ENCODE measurements at places on chromosomes 2 and 18.

DNA sequence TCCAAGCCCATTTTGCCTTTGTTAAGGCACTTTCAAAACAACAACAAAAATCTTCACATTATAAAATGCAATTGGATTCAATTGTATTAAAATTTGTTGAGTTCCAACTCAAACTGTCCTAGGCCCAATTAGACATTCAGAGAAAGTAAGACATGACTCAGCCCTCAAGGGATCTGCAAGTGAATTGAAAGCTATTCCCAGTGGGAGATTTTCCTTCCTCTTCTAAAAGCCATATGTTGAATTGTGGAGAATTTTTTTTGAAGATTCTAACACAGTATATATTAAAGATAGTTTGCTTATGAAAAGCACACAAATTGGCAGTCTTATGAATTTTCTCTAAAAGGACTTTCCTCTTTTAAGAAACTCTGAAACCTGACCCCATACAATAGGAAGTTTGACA, 268.0 kb upstream of the PARD3B start:
- no peak for DNase-seq

DNA sequence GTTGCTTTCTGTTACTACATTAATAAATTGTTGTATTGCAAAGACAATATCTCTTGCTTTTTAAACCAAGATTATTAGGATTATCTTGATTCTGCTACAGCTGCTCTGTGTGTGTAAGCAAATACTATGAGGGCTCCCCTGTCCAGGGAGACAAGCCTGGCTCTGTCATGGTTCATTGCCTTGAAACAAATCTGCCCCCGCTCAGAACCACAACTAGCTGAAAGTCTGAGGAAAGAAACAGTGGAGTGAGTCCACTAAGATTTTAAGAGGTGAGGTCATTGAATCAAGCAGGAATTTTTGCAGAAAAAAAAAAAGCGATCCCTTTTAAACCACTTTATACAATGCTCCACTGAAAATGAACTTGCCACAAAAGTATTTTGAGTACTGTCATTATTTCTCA, 30.8 kb upstream of the LRRTM4 start:
- no peak for DNase-seq

GRCh38 chr2:62687636-62688035, 17.9 kb upstream of the EHBP1 start:
- no peak for DNase-seq

- no peak for DNase-seq
Observed at GRCh38 chr2:155703917-155704316, 628.6 kb downstream of the NR4A2 start.

DNA sequence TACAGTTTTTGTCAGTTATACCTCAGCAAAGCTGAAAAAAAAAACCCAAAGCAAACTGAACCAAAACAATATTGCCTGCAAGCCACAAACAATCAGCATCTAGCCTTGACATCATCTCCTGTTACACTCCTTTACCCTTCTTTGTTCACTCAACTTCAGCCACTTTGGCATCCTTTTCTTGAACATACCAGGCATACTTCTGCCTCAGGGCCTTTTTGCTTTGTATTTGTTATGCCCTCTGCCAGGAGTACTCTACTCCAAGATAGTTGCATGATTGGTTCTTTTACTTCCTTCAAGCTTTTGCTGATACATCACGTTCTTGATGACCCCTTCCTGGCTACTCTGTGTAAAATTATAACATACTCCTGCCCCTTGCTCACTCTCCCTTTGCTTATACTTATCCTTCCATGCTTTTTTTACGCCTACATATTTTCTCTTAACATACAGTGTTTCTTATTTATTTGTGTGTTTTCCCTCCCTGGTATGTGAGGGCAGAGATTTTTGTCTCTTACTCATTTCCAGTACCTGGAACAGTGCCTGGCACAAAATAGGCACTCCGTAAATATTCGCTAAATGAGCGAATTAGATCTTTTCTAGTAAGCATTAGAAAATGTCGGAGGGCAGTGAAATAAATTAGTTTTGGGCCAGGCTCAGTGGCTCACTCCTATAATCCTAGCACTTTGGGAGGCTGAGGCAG, 12.7 kb downstream of the ABI2 start:
- DNase-seq = no peak

DNA sequence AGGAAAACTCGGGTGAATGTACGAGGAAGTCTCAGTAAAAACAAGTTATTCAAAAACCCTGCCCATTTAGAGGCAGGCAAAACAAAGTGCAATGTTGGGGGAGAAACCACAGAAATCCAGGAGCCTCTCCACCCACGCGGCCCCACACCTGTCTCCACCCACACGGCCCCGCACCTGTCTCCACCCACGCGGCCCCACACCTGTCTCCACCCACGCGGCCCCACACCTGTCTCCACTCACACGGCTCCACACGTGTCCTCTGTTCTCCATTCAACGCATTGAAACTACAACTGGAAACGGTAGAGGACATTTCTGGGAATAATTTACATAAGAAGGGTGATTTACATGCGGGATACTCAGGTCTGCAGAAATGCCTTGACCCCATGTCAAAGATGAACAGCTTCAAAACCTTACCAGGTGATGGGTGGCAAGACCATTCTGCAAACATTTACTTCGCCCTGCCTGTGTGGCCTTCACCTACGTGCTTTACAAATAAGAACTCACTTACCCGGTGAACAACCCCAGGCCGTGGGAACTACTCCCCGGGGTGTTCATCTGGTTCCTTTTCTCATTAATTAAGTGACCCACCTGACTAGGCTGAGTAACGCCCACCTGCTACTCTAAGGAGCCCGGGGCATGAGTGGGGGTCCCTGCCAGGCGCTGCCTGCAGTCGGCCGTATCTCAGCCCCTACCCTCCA, 100.4 kb downstream of the EIPR1 start:
- no peak for DNase-seq

- DNase-seq = no peak
Observed at GRCh38 chr18:48862132-48862531, 88.6 kb downstream of the SMAD7 start.

DNA sequence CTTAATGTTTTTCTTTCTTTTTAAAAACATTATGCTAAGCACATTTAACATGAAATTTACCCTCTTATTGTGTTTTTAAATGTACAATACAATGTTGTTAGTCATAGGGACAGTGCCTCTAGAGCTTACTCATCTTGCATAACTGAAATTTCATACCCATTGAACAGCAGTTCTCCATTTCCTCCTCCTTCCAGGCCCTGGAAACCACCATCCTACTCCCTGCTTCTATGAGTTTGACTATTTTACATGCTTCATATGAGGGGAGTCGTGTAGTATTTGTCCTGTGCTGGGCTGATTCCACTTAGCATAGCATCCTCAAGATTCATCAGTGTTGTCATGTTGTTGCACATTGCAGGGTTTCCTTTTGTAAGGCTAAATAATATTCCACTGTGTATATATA, 92.6 kb downstream of the SPATS2L start:
- no peak for DNase-seq

GRCh38 chr2:225004597-225004996, 37.7 kb downstream of the DOCK10 start:
- no peak for DNase-seq

- DNase-seq = no peak
Observed at GRCh38 chr18:55337908-55338521, 250.0 kb downstream of the TCF4 start.

DNA sequence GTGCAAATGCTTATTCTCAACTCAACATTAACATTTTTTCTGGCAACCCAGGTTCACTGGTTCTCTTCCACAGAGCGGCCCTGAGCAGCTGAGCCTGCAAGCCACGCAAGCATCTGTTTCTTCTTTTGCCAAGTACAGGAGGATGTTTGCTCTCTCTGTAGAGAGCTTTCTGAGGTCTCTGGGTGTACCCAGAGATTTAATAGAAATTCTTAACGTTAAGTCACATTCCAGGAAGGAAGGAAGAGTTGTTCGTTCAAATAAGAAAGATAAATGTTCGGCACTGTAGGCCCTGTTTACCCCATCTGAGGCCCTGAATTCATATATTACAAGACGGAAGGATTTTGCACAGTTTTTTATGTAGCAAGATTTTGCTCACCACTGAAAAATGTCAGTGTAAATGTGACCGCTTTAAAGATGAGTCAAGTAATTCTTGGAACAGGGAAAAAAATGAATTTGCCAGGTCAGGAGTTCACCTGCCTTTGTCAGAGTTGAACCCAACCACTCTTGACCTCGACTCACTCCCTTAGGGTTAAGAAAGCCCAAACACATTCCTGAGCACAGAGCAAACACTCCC, 30.1 kb downstream of the KCTD18 start:
- no peak for DNase-seq

GRCh38 chr2:126038861-126039260, 617.1 kb upstream of the GYPC start:
- no peak for DNase-seq

GRCh38 chr2:225488743-225489142, 89.2 kb downstream of the NYAP2 start:
- no peak for DNase-seq

GRCh38 chr2:20673686-20674308, 6.9 kb downstream of the GDF7 start:
- DNase-seq = no peak

- peak; percentile 56 for DNase-seq
Observed at GRCh38 chr2:218367415-218368149, 10.9 kb downstream of the CATIP start.

GRCh38 chr2:110837446-110838409, 105.4 kb downstream of the ACOXL start:
- no peak for DNase-seq

DNA sequence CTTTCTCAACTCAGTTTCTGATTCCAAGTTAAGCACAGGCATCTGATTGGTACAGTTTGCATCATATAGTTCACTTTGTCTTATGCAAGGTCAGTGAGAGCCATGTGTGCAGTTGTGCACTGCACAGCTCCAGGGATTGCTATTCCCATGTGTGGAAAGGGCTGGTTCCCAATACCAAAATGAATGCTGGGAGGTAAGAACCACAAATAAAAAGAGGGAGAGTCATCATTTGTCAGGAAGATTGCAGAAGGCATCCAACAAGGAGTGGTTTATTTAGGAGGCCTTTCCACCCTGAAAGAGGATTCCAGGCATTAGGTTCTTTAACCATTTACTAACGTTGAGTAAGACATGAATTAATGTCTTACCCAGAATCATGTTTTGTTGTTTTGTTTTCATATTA, 141.2 kb upstream of the ST6GAL2 start:
- no peak for DNase-seq

- DNase-seq = no peak
Observed at GRCh38 chr2:242001853-242002252, 132.3 kb downstream of the RTP5 start.

DNA sequence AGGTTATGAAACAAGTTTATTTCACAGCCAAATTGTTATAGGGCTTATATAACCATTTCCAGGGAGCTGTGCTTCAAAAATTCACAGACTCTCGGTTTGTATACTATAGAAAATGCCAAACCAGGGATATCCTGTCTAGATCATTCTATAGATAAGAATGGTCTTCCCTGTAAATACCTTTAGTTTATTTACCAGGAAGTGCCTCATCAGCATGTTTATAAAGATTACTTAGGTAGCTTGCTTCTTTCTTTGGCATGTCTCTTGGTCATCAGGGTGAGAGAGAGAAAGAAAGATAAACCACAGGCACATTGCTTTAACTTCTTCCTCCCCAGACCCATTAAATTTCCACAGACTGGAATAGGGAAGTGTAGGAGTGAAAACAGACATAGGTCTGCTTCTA, 439.4 kb downstream of the SPAG16 start:
- DNase-seq = no peak

DNA sequence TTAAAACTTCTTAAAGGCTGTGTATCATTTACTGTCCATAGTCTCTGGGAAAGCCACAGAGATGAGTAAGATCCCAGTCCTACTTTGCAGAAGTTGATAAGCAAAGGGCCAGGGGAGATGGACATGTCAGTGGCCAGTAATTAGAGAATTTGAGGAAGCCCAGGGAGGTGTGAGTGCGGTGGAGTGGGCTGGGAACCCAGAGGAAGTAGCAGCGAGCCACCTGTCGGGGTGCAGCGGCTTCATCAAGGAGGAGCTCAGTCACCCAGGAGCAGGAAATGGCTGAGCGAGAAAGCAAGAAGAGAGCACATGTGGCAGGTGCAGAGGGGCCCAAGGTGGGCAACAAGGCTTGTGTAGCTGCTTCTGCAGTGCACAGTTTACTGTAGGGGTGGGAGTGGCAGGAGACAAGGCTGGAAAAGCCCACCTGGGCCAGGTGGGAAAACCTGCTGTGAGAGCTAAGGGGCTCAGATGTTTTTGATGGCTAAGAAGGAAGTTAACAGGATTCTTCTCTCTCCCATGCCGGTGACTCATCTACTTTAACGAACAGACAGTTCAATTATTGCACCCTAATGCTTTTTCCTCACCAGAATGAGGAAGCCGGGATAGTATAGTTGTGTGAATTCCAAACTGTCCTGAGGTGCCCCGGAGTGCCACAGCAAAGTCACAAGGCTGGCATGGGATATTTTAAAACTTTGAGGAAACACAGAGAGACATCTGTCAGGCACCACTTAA, 34.8 kb upstream of the MGAT5 start:
- DNase-seq = no peak

DNA sequence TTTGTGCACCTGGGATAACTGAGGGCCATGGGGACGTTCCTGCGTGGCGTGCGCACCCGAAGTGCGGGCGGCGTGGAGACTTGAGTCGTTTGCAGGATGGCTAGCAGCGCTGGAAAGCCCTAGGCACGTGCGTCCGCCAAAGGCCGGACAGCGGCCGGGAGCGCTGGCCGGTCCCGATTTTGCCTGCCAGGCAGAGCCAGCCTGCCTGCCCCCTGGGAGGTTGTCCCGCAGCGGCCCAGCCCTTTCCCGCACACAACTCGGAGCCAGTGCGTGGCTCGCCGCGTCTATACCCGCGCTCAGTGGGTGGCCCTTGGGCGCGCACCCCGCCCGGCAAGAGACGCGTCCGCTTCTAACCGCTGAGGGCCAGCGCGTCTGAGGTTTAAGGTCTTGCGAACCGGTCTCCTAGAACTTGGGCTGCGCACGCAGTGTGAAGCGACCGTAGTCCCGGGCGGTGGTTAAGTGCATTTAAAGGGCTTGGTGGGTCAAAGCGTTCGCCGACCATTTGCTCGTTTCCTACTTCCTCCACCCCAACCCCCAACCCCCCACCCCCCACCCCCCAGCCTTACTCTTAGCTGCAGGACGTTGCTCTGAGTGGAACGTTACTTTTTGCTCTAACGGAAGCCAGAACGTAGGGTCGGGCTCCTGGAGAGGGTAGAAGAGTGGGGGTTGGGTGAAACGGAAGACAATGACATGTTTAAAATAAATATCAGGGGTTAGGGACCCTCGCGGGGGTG, 627 bp downstream of the CDCA7 start:
- DNase-seq = peak; percentile 19

DNA sequence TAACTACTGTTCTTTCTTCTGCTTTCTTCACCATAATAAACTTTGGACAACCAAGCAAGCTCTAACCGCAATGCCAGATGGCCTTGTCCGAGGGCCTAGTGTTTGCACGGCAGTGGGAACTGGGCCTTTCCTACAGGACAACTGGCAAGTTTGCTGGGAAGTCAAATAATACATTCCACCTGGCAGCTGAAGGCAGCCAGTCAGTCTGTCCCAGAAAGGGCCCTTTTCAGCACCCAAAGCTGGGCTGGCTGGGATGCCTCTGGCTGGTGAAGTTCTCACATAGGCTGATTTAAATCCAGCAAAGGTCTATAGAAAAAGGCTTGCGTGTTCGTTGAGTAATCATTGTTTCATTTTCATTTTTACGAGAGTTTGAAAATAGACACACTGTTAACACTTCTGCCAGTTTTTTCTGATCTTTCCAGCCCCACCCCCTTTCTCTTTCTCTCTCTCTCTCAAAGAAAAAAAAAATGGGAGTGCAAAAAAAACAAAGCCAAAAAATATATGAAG, 110.0 kb upstream of the EPAS1 start:
- DNase-seq = peak; percentile 33
